NCI-H2107 (cell line): ENCODE measurements at places on chromosomes 5 and 9.

DNA sequence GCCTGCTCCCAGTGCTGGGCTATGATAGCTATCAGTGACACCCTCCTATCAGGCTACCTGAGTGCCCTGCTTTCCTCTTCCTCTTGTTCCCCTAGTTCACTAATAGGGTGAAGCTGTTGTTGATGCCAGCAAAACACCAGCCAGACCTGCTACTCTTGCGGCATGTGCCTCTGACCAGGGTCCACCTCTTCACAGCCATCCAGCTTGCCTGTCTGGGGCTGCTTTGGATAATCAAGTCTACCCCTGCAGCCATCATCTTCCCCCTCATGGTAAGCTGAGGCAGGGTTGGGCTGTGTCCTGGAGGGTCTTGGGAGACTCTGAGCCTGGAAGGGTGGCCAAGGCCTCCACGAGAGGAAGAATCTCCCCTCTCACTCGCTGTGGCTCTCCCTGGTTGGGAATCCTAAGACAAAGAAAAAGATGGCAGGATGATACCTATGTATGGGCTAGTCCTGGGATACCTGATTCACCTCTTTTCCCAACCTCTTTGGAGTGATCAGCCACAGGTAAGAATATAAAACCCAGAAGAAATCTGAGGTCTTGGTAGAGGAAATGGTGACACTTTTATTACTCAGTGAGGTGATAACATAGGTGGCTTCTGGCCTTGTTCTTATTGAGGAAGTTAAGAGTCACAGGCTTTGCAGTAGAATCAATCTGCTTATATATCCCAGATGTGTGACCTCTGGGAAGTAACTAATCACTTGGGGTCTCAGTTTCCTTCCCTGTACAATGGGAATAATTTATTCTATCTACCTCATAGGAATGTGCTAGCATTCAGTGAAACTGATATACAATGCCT, 11.6 kb downstream of the SLC4A9 start:
- DNase-seq, result no peak

GRCh38 chr5:180644825-180645273, 4.6 kb downstream of the FLT4 start:
- no peak for DNase-seq

DNA sequence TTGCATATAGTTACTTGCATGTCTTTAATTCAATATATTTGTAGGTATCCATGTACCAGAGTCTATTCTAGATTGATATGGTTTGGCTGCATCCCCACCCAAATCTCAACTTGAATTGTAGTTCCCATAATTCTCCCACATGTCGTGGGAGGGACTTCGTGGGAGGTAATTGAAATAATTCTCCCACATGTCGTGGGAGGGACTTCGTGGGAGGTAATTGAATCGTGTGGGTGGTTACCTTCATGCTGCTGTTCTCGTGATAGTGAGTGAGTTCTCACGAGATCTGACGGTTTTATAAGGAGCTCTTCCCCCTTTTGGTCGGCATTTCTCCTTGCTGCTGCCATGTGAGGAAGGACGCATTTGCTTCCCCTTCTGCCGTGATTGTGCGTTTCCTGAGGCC, 16.5 kb downstream of the FBXL7 start:
- no peak for DNase-seq

- no peak for DNase-seq
Observed at GRCh38 chr5:143316844-143317631, 86.4 kb downstream of the NR3C1 start.
